CD8-positive, alpha-beta T cell (primary cell): ENCODE measurements at places on chromosomes 13 and 19.

GRCh38 chr19:6660930-6661329 is 9.0 kb downstream of the TNFSF14 start:
- no peak for DNase-seq

DNA sequence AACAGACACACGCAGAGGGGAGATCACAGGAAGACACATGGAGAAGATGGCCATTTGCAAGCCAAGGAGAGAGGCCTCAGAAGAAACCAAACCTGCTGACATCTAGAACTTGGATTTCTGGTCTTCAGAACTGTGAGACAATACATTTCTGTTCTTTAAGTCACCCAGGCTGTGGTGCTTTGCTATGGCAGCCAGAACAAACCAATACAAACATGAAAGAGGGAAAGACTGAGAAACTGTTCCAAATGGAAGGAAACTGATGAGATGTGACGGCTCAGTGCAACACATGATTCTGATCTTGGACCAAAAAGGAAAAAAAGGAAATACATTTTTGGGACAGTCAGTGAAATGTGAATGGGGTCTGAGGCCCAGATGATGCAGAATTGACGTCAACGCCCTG is 30.2 kb upstream of the SACS start:
- DNase-seq = no peak

DNA sequence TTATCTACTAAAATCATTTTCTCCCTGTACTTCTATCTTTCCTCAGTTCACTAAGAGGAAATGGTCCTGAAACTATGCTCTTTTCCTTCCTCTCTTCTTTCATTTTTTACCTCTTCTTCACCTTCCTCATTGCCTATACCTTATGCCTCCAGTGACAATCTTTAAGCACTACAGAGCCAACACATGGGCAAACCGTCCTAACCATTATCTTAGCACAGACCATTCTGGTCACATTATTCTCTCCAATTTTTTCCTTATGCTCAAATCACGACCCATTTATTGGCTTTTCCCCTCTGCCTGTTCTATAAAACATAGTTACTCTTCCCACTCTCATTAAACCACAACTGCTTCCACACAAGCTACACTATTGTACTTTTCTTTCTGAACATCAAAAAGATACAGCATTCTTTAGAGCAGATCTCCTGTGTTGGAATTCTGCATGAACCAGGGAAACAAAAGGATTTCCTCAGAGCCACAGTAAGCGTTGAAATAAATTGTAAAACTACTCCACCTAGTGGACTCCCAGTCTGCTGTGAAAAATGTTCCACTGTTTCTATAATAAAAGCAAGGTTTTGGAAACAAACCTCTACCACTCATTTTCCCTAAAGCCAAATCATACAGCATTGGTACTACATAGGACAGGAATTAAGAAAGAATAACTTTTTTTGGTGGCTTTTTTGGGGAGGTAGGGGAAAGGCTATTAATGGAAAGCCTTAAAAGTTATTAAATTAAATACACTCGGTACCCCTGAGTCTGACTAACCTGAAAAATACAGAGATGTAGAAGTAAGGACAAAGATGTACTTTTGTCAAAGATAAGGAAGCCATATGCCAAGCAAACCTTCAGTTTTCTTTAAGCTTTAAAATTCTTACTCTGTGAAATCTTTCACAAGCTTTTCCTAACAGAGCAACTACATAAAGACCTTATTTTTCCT is 19.5 kb downstream of the NUFIP1 start:
- DNase-seq = no peak

GRCh38 chr13:68944272-68944671 is 1163.4 kb upstream of the ATXN8OS start:
- DNase-seq = no peak

GRCh38 chr13:56349866-56350265 is 790.9 kb upstream of the PRR20A start:
- DNase-seq = no peak

- no peak for DNase-seq
Measured at GRCh38 chr13:85995788-85996418, 196.7 kb upstream of the SLITRK6 start.

DNA sequence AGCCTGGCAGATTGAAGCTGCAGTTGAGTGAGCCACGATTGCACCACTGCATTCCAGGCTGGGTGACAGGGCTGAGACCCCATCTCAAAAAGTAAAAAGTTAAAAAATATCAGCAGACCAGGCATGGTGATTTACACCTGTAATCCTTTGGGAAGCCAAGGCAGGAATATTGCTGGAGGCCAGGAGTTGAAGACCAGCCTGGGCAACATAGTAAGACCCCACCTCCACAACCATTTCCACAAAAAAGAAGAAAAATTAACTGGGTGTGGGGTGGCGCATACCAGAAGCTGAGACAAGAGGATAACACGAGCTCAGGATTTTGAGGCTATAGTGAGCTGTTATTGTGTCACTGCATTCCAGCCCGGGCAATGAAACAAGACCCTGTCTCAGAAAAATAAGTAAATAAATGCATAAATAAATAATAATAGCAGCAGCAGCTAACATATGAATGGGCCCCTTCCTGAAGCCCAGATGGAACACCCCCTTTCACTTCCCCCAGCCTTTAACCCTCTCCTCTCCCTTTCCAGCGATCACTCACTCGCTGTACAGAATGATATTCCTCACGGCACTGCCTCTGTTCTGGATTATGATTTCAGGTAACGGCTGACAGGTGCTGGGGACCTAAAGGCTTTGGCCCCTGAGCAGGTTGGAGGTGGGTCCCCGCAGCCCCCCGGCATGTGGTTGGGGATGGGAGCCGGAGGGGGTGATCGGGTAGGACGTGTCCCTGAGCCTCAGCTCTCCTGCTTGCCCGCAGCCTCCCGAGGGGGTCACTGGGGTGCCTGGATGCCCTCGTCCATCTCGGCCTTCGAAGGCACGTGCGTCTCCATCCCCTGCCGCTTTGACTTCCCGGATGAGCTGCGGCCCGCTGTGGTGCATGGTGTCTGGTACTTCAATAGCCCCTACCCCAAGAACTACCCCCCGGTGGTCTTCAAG is 3.2 kb downstream of the MAG start:
- no peak for DNase-seq

DNA sequence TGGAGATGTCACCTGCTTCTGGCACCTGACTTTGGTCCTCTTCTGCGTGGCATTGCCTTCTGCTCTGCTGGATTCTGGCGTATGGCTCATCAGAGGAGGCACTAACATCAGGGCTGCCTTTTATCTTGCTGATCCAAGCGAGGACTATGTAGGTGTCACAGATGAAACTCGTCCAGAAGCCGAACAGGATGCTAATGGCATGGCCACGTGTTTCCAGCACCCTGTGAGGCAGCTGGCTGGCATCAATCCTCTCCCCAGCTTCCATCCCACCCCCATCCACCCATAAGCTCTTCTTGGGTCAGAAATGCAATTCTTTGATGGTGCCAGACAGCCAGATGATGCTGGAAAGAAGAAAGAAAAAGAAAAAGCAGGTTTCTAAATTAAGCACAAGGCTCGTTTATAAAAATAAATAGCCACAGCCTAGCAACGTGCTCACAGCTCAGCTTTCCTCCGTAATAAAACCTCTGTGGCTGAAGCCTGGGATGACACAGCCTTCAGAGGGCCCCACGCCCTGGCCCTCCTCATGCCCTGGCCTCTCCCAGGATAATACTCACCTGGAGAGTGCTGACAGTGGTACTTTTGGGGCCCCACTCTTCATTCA is 212.9 kb upstream of the SERP2 start:
- DNase-seq = no peak

DNA sequence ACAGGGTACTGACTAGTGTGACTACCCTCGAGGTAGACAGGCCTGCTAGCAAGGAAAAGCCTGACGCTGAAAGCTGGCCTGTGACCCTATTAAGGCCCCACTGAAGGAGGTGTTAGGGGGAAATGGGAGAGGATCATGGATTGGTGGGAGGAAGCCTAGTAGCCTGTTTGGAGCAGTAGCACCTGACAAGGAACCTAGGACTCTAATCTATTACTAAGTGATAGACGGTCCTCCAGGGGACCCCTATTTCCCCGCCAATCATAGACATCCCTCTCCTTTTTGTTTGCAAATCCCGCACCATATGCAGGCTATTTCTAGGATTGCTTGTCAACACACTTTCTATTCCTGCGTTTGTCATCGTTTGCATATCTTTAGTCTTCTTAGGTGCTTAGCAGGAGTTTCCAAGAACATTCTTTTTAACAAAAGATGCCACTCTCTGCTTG is 1338.8 kb upstream of the MIR17HG start:
- no peak for DNase-seq

DNA sequence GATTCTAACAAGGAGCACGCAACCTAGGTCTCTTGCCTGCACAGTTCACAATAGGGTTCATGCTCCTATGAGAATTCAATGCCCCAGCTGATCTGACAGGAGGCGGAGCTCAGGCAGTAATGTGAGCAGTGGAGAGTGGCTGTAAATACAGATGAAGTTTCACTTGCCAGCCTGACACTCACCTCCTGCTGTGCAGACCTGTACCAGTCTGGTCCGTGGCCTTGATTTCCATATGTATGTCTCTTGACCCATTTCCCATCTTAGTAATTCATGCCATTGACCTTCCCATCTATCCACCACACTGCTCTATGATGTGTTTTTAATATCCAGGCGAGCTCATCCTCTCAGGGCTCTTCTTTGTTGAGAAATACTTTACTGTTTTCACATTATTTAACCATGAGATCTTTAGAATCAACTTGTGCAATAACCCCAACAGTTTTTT is 95.2 kb downstream of the LRCH1 start:
- DNase-seq = no peak

DNA sequence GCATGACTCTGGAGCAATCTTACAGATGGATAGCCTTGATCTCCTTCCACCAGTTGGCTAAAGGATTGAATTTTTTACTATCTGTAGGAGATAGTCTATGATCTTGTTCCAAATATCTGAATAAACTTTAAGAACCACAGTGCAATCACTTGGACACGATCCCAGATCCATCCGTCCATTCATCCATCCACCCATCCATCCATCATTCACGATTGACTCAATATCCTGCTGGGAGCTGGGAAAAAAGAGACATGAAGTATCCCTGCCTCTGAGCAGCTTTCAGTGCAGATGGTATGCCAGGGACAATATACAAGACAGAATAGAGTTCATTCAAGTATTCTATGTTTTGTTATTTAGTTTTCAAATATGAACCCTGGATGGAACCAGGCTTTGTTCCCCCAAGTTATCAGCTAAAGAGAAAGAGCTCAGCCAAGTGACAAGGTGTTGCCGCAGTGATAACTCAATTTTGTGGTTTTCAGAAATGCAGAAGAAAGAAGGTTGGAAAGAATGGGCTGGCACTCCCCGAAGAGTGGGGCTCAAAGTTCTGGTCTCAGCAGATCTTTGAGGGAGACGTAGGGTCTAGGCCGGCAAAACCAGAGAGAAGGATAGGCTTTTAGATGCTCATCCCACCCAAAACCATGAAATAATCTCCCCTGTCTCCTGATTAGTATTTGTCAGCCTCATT is 66.3 kb downstream of the IRS2 start:
- no peak for DNase-seq

GRCh38 chr13:32587811-32588170 is 1.5 kb downstream of the PDS5B start:
- no peak for DNase-seq

DNA sequence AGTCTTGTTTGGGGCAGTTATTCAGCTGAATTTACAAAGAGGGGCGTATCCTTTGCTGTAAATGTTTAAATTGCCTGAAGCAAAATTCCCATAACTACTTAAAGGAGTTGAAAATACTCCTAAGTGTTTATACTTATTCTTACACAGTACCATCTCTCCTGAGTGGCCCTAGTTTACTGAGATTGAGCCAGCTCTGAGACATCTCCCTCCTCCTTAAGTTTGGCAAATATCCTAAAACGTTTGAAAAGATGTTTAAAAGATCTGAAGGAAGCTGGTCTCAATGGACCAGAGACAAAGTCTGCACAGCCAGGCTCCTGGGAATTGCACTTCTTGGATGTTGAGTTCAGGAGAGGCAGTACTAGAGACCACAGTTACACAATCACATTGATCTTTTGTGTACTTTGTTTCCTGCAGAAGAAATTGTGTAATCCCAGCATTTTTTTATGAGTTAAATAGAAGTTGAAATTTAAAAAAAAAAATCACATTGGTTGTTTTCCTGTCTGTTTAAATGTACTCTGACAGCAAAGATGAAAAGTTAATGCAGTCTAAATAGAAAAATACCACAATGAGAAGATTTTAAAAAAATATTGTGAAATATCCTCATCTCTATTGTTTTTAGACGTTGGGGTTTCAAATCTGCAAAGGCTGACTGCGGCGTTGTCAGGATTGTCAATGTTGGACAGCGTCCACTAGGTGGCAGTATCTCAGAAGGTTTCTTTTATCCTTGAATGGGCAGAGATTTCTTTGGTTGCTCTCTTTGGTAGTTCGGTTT is 20.7 kb downstream of the TNFSF11 start:
- peak; percentile 26 for DNase-seq

DNA sequence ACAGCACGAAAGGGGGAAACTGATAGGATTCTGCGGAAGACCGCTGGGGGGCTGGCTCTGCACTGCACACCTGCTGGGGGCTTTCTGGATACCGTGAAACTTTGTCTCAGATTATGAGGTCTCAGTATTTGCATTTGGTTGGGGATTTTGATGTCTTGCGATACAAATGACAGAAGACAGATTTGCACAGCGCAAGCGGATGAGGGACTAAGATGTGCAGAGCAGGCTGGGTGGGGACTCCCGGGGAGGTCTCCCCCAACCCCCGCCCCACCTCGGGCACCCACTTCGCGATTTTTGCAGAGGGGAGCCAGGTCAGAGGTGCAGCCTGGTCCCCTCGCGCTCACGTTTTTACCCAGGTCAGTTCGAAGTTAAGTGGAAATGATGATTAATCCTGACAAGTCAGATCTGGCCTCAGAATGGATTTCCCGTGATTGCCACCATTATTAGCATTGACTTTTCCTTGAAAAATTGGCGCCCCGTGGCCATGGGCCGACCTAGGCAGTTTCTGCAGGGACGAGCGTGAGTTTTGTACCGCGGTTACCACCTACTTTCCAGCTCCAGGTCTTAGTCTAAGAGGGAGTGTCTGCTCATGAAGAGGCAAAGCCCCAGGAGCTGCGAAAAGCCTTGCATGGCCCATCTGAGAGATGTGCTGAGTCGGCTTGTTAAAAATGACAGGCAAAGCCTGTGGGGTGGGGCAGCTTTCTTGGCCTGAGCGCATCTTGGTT is 1.3 kb upstream of the GJB2 start:
- no peak for DNase-seq

- peak; percentile 69 for DNase-seq
Measured at GRCh38 chr19:56080669-56081401, 40.3 kb downstream of the ZNF787 start.

- DNase-seq = no peak
Measured at GRCh38 chr13:24747248-24748060, 16.5 kb upstream of the RNF17 start.

DNA sequence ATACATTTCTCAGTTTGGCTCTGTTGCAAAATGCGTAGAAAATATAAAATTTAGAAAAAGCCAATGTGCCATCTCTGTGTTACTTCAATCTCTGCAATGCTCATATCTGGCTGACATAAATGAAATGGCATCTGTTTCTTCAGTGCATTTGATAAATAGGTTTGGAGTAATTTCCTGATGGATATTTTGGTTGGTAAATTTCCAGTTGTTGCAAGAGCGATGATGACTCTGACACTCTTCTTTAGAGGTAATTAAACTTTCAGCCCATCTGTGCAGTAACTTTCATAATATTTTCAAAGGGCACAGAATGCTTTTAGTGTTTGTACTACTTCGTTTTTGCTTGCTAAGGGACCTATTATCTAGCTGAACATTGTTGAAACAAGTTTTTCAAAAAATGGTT is 1286.4 kb downstream of the PCDH9 start:
- no peak for DNase-seq
